Non-pigmented ciliary epithelial cell (primary cell): ENCODE measurements at places on chromosomes 4 and X.

DNA sequence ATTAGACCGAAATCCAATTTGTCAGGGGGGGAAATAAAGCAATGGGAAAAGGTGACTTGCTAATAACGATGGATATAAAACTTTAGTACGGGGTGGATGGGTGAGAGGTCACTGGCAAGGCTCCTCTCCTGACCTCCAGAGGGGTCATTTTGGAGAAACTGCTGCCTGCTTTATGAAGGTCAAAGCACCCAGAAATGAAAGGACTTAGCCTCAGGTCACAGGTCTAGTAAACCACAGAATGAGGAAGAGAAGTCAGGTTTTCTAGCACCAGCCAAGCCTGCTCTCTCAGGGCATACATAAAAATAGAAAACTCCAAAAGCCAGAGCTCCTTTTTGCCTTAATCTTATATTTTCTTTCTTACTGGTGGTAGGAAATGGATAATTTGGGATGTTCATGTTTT is 134.2 kb downstream of the SHROOM3 start:
- no peak for DNase-seq

GRCh38 chr4:127920521-127920920 is 39.8 kb downstream of the PLK4 start:
- no peak for DNase-seq

- DNase-seq = no peak
Observed at GRCh38 chr4:75629239-75629638, 1.1 kb downstream of the CDKL2 start.

GRCh38 chr4:86247906-86248305 is 111.9 kb downstream of the MAPK10 start:
- no peak for DNase-seq

- DNase-seq = no peak
Observed at GRCh38 chr4:146514651-146515357, 6.9 kb downstream of the SLC10A7 start.

DNA sequence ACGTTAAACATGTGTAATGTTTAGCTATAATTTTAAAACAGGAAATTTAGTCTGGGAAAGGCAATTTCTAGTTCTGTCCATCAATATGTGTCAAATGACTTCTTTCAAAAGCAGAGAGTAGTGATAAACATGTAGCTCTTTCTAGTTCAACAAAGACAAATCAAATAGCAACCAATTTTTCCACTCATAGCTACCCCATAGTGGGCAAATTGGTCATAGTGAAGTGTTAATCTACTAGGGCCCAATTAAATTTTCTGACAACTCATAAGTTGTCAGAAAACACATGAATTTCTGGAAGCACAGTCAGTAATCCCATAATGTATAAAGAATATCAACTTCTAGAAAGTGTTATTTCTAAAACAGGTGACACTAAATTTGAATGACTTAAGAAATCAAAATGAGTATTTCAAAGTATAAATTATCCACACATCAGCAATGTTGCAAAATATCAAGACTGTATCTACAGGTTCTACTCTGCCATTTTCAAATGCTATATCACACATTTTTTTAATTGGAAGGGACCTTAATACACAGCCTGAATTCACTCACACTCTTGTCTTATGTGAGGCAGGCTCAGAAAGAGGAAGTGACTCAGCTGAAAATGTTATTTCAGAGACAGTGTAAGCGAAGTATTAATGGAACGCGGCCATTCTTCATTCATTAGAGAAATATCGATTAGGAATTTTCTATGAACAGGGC is 7.7 kb downstream of the OCIAD2 start:
- no peak for DNase-seq

DNA sequence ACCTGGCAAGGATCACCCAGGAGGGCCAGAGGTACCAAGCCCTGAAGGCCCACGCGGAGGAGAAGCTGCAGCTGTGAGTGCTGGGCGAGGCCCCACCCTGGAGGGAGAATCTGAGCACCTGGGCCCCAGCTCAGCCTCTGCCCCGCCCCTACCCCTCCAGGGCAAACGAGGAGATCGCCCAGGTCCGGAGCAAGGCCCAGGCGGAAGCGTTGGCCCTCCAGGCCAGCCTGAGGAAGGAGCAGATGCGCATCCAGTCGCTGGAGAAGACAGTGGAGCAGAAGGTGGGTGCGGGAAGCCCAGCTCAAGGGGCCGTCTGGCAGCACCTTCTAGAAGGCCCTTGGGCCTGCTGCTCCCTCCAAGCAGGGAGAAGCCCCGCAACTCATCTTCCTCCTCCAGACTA is 23.2 kb downstream of the TACC3 start:
- DNase-seq = no peak

GRCh38 chrX:3346501-3347259 is at the start of gene MXRA5:
Gene MXRA5, minus strand, starts transcription at chrX:3346652. Its CDS starts 2,819 bp downstream, at chrX:3343833.
- DNase-seq = no peak
